ENCODE measurements at places on chromosomes 5 and 9.

DNA sequence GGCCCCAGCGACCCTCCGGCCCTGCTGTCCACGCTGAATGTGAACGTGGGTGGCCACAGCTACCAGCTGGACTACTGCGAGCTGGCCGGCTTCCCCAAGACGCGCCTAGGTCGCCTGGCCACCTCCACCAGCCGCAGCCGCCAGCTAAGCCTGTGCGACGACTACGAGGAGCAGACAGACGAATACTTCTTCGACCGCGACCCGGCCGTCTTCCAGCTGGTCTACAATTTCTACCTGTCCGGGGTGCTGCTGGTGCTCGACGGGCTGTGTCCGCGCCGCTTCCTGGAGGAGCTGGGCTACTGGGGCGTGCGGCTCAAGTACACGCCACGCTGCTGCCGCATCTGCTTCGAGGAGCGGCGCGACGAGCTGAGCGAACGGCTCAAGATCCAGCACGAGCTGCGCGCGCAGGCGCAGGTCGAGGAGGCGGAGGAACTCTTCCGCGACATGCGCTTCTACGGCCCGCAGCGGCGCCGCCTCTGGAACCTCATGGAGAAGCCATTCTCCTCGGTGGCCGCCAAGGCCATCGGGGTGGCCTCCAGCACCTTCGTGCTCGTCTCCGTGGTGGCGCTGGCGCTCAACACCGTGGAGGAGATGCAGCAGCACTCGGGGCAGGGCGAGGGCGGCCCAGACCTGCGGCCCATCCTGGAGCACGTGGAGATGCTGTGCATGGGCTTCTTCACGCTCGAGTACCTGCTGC, 839 bp downstream of the KCNV2 start:
- no peak for DNase-seq

DNA sequence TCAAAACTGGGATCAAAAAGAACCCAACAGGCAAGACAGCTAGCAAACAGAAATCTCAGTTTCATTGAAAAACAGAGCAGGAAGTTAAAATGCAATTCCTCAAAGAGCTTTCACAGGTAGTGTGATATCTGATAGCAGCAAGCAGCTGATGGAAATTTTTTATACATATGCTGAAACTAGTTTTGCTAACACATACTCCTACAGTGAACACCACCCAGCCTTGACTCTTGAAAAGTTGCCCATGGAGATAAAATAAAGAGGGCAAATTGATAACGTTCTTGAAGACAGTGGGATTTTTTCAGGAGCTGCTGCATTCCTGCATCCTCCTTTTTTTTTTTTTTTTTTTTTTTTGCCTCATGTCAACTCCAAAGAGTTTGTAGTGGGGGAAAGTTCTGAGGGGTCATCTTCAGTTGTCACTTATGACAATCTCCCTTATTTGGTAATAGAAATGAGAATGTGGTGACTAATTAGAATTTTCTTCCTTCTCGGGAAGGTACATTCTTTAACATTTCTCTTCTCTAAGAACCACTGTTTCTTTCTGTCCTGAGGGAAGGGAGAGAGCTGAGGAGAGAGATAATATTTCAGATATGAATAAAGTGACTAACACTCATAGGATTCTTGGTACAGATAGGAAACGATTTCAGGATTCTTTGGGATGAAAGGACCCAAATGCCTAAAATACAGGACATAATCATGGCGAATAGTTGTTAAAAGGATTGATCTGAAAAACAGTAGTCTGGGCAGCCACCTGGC, 24.6 kb downstream of the SH3RF2 start:
- no peak for DNase-seq

- no peak for DNase-seq
Observed at GRCh38 chr9:38272710-38273109, 119.8 kb upstream of the ALDH1B1 start.

DNA sequence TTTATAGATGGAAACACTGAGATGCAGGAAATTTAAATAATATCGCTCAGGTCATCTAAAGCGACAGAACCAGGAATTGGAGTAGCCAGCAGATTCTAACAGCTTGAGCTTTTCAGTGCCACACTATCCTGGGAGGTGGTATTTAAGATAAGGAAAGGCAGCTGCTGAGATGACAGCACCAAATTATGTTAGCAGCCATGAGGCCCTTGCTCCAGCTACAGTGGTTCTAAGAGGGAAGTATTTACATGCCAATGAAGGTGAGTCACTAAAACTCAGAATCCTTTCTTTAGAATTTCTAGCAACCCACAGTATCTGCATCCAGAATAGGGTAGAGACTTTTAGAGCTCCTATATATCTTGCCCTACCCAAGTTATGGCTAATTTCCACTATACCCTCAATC, 127.0 kb upstream of the VLDLR start:
- DNase-seq, result no peak

DNA sequence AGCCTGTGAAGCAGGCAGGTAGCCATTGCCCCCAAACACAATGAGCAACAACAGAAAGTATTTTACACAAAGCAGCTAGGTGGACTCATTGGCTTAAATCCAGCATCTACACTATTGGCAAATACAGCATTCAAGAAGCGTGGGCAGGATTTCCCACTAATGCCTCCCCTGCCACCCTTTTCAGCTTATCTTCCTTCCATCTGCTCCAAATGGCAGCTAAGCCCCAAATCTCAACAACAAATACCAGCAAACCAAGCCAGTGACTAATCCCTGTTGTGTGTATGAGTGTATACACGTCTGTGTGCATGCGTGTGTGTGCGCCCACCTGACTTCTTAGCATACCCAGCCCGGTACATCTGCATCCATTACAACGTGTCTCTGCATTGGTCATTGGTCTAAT, 151.2 kb upstream of the WWC1 start:
- no peak for DNase-seq

GRCh38 chr9:136488247-136489214, 5.7 kb upstream of the SEC16A start:
- DNase-seq, result peak; percentile 76

- DNase-seq, result no peak
Observed at GRCh38 chr9:124290743-124291554, 33.2 kb downstream of the NEK6 start.

DNA sequence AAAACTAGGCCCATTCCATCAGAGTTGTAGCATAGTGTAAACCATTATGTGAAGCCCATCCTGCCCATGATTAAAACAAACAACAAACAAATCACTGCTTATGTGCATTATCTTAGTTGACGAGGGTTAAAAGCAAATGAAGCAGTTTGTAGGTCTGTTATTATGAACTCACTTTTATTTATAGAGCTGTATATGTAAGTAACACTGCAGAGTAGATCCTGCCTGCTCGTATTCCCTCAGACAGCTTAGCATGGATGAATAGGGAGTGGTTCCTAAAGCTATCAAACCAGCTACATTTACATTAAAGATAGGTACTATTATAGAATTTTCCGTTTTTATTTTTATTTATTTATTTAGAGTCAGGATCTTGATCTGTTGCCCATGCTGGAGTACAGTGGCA, 112.6 kb downstream of the GDNF start:
- DNase-seq, result no peak

DNA sequence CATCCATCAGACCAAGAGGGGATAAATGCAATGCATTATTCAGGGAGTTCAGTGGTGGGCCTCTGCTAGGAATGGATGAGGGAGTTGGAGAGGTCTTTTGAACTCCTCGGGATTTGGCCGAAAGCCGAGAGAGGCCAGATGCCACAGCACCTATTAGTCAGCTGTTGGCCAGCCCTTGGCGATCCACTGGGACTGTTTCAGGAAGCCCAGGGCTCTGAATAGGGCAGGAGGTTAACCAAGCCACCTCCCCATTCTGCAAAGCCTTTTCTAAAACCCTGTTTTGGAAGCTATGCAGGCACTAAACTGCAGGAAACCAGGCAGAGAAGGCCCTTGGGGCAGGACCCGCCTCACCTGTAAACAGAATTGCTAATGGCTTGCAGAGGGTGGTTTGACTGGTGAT, 37.8 kb downstream of the ASTN2 start:
- DNase-seq, result no peak

GRCh38 chr5:172758077-172758833, 12.7 kb downstream of the DUSP1 start:
- DNase-seq, result no peak

DNA sequence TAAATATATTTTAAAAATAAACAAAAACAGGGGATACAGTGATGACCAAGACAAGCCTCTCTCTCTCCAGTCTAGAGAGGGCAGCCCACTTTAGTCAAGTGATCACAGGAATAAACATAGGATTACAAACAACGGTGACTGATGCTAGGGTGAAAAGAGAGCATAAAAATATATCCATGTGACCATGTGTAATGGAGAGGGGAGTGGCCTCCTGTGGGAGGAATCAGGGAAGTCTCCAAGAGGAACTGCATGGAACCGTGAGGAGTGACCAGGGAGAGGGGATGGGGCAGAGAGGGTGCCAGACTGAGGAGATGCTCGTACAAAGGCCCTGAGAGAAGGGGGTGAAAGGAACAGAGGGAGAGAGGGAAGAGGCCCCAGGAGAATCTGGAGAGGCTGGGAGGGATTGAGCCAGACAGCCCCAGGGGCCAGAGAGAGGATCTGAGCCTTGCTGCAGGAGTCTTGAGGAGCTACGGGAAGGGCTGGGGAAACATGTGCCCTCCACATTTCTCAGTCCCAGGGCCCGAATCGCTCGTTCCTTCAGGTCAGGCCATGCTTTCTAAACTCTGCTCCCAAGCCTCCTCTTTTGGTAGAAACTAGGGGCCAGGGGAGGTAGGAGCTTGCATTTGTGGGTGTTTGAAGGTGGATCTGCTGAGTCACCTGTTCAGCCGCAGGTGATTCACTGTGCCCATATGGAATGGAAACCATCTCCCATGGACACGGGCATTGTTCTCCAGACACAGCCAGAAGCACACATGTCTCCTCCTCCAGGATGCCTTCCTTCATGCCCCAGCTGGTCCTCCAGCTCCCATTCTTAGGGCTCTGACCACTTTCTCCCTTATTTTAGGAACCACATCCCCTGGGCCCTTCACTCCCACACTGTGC, 63.8 kb downstream of the PAX5 start:
- DNase-seq, result no peak

DNA sequence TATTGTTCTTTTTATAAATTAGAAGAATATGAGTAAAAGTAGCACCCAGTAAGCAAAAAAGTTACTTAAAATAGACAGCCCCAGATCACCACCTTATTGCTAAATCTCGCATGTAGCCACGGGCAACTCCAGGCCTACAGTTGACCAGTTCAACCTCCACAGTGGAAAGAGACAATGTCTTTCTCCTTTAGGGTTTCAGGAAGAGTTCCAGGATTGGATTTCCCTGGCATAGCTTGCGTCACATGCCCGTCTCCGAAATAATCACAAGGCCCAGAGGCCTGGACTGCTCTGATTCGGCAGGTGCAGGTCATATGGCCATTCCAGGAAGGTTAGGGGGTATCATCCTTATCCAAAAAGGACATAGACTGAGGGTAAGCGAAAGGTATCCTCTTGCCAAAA, 9.9 kb upstream of the PFDN1 start:
- DNase-seq, result no peak

- no peak for DNase-seq
Observed at GRCh38 chr5:145829708-145830361, 5.3 kb downstream of the PRELID2 start.

DNA sequence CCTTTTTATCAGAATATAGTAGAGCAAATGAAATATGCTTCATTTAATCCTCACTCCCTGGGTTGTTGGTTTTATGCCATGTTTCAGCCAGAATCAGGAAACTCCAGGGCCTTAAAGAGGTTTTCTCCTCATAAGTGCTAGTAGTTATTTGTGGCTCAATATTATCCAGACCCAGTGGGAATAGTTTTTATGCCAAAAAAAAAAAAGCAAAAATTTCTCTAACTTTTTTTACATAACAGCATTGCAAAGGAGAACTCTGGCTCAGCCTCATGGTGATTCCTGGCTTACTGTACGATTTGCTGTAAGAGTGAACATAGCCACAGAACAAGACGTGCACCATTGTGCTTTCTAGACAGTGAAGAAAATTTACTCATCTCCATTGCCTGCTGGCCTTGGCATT, 232.5 kb downstream of the PJA2 start:
- DNase-seq, result no peak
